ENCODE measurements at places on chromosomes 2 and 18.
A peak's percentile ranks its signal among the peaks of the same experiment; 100 is the strongest.

DNA sequence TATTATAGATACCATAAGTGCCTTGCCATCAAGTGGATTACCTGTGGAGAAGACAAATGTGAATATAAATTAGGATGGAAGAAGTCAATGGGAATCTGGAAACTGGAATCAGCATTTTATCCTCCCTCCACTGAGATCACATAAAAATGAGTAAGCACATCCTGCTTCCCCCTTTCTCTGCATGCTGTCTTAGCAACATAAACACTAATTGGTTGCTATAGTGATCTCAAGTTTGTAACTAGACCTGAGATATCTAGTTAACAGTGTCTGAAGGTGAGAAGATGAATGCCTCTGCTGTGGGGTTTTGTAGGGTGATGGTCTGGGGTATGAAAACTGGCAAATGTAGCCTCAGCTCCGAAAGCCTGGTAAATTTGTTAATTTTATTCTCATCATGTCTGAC, 1357.5 kb upstream of the CELF4 start:
- no peak for DNase-seq

DNA sequence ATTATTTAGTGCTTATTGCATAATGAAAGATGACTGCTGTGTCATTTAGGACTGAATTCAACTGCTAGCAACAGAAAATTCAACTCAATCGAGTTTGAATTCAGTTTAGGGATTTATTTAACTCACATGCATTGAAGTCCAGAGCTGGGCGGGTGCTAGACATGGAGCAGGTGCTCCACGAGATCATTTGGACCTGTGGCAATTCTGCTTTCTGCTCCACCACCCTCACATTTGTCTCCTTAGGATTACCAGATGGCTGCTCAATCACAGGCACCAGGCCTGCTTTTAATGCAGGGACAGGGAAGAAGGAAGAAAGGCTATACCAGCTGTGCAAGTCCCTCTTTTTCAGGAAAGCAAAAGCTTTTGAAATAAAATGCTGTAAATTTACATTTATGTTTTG, 572.9 kb upstream of the SLC8A1 start:
- no peak for DNase-seq

- DNase-seq: no peak
These were observed 57.6 kb upstream of the KLHL29 start for GRCh38 chr2:23327416-23327815.

- peak; percentile 90 for DNase-seq
These were observed 22.2 kb downstream of the NFE2L2 start for GRCh38 chr2:177242121-177242987.

DNA sequence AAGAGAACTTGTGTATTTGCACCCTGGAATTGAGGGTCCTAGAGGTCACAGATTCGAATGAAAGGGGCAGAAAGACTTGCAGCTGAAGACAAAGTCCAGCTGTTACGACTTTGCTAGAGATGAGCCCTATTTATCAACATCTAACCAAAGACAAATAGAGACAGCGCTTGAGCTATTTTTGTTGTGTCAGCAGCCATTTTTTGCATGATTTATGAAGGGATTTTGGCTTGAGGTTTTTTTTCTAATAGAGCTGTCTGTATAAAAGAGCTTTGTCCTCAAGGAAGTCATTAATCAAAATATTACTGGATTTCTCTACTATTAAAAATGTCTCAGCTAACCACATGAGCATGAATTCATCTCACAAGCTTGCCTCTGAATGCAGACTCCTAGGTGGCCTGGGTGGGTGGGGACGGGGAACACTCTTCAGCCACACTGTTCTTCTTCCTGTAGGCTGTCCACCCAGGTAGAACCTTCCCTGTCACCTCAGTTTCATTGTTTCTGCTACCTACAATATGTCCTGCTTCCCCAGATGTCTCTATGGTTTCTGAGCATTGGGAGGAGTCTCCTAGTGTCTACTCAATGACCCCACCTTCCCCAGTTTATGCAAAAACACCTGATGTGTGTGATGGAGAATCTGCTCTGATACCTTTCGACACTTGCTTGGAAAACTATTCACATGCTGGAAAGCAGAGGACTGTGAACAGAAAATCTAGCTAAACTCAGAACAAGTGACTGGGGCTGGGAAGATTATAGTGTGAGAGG, 7.2 kb upstream of the CD226 start:
- no peak for DNase-seq

GRCh38 chr2:128727404-128727803, 408.7 kb upstream of the HS6ST1 start:
- DNase-seq: peak; percentile 35

- no peak for DNase-seq
These were observed 4.6 kb downstream of the GTF3C2 start for GRCh38 chr2:27351802-27352598.

DNA sequence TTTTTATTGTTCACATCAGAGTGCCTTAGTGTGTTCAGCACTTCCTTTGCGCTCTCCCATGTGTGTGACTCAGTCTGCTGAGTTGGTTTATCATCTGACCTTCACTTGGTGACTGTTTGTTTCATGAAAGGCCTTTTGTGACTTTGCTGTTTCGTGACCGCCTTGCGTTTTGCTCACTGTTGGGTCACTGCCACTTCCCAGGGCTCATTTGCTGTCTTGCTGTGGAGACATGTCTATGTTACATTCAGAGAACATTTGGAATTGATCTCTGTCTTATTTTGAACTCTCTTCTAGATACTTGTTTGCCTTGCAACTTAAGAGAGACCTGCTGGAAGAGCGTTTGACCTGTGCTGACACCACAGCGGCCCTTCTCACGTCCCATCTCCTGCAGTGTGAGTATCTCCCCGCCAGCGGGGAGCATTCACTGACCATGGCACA, 54.7 kb downstream of the FARP2 start:
- DNase-seq: no peak

DNA sequence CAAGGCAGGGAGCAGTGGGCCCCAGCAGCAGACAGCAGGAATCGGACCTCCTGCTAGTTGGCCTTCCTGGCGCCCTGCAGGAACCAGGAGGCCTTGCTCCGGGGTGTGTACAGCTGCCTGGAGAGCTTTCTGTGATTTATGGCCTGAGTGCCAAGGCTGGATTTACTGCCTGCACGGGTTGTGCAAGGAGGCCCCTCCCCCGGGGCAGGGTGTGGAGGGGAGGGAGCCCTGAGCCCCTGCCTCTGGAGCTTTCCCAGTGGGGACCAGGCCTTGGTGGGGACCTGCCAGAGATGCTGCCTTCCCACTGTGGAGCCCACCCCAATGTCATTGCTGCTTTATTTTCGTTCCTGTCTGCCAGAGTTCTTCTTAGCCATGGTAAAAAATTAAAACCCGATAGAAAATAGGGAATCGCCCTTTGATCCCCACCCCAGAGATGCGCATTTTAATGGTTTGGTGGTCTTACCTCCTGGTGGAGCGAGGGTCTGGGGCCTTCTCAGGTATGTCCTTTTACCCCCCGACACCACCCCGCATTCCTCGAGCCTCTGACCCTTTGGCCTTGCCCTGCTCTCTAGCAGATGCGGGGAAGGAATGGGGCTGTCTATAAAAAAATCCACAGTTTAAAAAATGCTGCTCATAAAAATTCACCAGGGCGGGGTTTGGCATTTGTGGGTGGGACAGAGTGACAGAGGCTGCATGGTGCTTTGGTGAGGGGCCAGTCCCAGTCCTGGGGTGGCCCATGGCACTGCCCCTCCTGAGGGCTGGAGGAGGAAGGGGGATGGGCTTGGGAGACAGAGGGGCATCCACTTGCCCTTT, 6.9 kb upstream of the RALB start:
- DNase-seq: no peak

GRCh38 chr2:14635391-14635871, 2.9 kb downstream of the LRATD1 start:
- no peak for DNase-seq

DNA sequence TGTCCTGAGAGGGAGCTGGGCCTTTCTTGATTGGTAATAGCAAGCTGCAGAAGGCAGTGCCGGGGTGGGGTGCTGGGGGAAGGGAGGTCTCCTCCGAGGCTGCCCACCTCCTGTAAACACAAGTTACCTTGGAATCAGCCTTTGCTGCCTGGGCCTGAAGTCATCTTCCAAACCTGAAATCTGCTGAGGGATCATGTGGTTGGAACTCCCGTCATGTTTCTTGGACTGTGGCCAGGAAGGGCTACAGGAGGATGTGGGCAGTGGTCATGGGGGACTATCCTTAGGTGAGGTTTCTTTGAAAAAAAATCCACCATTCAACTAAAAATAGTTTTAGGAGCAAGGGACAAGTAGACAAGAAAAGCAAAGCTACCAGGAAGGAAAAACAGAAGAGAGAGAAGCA, 74.2 kb downstream of the CDK15 start:
- DNase-seq: no peak

GRCh38 chr2:41937464-41937906, 110.3 kb upstream of the PKDCC start:
- DNase-seq: no peak

GRCh38 chr18:77102259-77103040, 30.1 kb downstream of the MBP start:
- peak; percentile 46 for DNase-seq

GRCh38 chr2:177763531-177764265, 308.9 kb downstream of the PDE11A start:
- DNase-seq: peak; percentile 74

GRCh38 chr2:8681786-8682692, at the start of gene ID2:
Gene ID2 (plus strand): TSS chr2:8682056. CDS start chr2:8682166, 110 bp downstream.
- DNase-seq: peak; percentile 100

- DNase-seq: no peak
These were observed 61.1 kb upstream of the ZNG1B start for GRCh38 chr2:113376253-113376912.

DNA sequence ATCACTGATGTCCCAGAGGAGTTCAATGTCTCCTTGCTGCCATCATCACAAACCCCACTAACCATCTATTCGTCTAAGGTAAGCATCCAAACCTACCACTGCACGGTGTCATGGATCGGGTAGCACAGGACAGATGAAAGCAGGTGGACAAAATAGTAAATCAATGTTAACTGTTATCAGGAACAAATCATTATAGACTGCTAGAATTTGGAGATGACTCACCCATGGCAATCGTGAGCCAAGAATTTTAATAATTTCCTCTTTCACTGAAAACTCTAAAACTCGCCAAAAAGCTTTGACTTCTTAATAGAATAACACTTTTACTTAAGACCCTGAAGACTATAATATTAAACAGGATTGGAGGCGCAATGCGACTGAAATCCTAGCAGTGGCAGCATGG, 33.7 kb upstream of the BZW1 start:
- no peak for DNase-seq

Data from suppressor macrophage treated with lipopolysaccharide for 1 hour (primary cell).